ENCODE measurements at places on chromosomes 16 and 17. TPM values are rescaled to one million over a fixed set of nuclear protein-coding genes. Genes with fewer than 3 reads are reported as not detected.

DNA sequence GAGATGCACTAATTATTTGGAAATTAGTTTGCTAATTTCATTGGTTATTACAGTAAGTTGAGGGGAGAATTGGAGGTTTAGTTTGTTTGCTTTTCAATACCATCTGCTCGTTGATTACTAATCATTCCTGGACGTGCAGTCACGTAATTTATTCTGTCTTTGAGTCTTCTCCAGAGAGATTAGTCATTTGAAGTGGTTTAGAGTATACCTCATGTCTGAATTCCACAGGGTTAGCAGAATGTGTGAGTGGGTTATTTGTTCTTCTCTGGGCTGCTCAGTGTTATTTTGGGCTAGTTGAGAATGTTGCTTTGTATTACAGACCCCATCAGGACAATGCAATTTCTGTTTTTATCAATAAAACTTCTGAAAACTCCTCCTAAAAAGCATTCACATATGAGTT, 265.0 kb downstream of the RBFOX1 start:
- no peak for DNase-seq

DNA sequence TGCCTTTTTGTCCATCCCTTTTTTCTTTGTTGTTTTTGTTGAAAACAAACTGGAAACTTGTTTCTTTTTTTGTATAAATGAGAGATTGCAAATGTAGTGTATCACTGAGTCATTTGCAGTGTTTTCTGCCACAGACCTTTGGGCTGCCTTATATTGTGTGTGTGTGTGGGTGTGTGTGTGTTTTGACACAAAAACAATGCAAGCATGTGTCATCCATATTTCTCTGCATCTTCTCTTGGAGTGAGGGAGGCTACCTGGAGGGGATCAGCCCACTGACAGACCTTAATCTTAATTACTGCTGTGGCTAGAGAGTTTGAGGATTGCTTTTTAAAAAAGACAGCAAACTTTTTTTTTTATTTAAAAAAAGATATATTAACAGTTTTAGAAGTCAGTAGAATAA, 4.9 kb downstream of the SOX9 start:
- DNase-seq = no peak

GRCh38 chr16:15961060-15961511, 11.7 kb downstream of the ABCC1 start:
- no peak for DNase-seq

GRCh38 chr16:9134739-9135138, 43.3 kb downstream of the HAPSTR1 start:
- DNase-seq = no peak

The RMI2 gene
- polyA plus RNA-seq = 26.1 TPM

DNA sequence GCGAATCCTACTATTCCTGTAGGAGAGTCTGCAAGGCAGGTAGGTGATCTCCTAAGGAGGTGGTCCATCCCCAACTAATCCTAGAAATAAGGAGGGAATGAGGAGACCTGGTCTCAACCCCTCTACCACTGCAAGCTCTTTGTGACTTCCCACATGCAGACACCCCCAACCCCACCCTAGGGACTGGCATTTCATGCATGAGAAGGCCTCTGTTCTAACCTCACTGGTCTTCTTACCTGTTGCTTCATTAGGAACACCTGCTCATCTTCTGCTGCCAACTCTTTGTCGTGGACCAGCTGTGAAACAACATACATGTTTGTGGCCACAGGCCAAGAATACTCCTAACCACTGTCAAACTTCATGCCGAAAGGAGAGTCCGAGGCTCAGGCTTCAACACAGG, 22.6 kb downstream of the DYNC1LI2 start:
- no peak for DNase-seq

DNA sequence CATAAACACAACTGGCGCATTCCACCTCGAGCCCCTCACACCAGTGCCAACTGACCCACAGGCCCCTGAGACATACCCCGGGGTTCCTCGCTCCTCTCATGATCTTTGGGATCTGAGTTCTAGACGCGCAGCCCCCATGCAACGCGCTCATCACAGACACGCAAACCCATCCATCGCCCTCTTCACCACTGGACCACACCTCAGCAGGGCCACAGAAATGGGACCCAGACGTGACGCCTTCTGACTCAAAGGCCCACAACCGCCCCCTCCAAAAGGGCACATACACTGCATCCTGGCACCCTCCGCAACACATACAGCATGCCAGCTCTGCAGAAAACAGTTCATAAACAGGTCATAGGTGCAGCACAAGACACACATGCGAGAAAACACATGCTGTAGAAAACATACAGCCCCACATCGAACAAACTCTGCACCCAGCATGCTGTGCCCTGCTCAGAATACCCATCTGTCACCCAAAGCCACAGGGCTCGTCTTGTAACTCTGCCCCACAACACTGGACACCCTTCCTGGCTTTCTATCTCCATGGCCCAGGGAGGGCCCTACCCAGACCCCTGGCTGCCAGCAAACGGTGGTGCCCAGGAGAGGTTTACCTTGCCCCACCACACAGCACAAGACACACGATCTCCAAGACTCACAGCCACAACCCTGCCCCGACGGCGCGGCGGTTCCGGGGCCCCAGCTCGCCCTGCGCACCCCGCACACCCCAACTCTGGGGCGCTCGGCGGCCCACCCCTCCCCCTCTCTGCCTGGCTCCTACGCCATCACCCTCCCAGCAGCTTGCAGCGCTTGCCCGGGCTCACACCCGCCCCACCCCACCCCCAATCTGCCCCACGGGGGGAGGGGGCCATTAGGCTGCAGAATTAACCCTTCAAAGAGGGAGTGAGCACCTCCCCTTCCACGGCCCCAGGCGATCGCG, 887 bp downstream of the ZBTB4 start:
- DNase-seq = no peak

The PTX4 gene
- polyA plus RNA-seq = not detected

DNA sequence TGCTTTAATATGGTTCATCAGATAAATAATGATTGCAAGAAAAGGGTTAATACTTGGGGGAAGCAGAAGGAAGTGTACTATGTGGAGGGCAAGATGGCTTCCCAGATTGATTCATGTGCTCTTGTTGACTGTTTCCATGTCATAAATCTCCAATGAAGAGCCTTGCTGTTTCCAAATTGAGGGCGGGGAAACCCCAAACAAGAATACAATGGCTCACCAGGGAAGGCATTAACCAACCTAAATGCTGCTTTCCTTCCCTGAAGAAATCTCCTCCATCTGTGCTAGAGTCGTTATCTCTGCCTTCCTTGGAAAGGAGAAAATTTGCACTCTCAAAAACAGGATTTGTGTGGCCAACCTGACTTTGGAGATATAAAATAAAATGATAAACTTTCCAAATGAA, 28.0 kb upstream of the CDH13 start:
- no peak for DNase-seq

DNA sequence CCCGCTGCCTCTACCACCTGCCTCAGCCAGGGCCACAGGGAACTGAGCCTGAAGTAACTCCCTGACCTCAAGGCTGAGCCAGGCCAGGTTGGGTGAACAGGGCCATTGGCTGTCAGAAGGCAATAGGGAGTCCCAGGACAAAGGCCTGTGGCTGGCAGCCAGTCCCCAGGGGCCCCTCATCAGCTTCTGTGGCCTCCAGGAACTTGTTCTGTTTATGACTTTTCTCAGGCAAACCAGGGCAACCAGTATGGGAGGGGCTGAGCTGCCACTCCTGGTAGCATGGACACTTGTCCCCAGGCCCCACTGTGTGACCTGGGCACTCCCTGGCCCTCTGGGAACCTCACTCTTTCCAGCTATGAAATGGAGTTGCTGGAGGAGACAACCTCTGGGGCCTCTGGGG, 40.1 kb downstream of the CPNE2 start:
- DNase-seq = no peak

DNA sequence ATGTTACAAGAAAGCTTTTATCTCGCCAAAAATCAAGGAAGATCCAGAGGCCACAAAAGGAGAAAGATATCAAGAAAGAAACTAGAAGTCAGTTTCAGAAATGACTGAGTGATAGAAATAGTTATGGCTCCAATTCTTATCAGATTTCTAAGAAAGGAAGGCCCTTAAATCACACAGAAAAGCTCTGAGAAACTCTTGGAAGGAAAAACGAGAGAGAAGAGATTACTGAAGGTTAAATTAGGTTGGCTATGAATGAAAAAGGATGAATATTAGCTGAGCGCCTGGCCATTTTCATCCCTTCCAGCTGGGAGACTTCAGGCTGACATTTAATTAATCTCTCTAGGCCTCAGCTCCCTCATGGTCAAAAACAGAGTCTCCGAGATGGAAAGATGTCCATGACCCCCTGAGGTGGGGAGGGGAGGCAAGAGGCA, 72.3 kb downstream of the CYTH1 start:
- DNase-seq = no peak

The MMP28 gene
- 1.5 TPM for polyA plus RNA-seq

DNA sequence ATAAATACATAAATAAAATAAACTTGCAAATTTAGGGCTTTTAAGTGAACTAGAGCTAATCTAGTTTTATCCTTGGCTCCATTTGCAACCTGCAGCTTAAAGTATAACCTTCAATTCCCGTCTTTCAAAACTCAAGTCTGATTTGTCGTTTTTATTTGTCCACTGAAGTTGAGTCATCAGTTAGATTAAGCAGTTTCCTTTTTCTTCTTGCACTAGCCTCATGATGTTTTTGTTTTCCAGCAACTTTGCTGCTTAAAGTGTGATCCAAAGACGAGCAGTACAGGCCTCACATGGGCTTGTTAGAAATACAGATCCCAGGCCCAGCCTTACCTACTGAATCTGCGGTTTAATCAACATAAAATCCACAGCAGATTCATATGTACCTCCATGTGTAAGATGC, 13.8 kb downstream of the ARSG start:
- DNase-seq = no peak

GRCh38 chr17:82193520-82194220, 19.0 kb downstream of the CCDC57 start:
- DNase-seq = no peak

The SPATA22 gene
- 0.79 TPM for polyA plus RNA-seq

DNA sequence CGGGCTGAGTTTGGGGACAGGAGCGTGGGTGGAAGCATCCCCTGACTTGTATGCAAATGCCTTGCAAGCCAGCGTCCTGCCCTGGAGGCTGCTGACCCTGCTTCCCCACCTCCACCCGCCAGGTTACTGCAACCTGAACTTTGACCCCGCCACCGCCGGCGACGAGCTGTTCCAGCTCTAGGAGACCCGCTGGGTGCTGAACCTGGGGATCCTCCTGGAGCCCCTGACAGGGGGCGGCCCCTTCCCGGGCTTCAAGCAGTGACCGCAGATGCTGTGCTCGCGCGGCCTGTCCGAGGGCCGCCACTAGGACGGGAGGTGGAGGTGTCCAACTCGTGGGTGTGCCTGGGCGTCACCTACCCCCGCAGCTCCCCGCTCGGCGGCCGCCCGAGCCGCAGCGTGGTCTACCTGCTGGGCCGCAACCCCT, 10.7 kb upstream of the SLC16A5 start:
- DNase-seq = no peak

DNA sequence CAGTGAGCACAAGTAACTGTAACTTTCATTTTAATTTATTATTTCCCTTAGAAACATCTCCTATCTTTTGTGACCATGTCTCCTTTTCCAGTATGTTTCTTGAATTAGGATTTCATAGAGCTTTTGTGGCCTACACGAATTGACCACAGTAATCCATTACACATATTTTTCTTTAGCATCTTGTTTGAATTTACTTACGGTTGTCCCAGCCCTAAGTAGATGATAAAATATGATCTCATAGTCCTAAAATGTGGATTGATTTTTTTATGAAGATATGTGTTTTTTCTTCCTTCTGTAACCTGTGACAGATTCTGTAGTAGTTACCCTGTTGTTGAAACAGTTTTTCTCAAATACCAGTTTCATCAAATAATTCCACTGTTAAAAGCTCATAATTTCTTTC, 61.5 kb downstream of the NF1 start:
- DNase-seq = no peak

GRCh38 chr16:77721752-77722308, 484 bp upstream of the NUDT7 start:
- no peak for DNase-seq

- no peak for DNase-seq
Measured at GRCh38 chr16:49016461-49016860, 265.2 kb downstream of the CBLN1 start.

DNA sequence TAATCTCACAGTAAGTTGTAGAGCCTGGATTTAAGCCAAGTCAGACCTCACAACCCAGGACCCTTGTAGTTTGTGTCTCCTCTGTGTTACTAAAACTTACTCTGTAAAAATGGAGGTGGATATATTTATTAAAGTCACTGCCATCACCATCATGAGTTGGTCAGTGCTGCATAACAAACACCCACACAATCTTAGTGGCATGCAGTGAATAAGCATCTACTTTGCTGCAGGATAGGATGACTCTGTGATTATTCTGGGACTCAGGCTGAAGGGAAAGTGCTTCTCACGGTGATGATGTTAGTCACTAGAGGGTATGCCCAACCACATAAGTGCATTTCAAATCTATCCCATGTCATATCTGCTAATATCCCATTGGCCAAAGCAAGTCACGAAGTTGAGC, 398.7 kb downstream of the XYLT1 start:
- DNase-seq = no peak

- no peak for DNase-seq
Measured at GRCh38 chr16:78097548-78097947, 1.9 kb upstream of the WWOX start.

GRCh38 chr17:72126575-72127486, 6.0 kb downstream of the SOX9 start:
- no peak for DNase-seq

The RSKR gene
- 10.6 TPM for polyA plus RNA-seq

DNA sequence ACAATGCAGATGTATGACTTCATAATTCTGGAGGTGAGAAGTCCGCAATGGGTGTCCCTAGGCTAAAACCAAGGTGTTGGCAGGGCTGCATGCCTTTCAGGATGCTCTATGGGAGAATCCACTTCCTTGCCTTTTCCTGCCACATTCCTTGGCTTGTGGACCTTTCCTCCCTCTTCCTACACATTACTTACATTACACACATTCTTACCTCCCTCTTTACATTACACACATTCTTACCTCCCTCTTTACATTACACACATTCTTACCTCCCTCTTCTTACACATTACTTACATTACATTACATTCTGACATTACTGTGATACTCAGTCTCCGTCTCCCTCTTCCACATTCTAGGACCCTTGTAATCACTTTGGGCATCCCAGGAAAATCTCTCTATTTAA, 14.2 kb upstream of the CDH5 start:
- no peak for DNase-seq

The IKZF3 gene
- 0.30 TPM for polyA plus RNA-seq

- DNase-seq = no peak
Measured at GRCh38 chr16:48505705-48506104, 104.3 kb downstream of the N4BP1 start.

GRCh38 chr16:369866-370436, 387 bp downstream of the MRPL28 start:
- no peak for DNase-seq

The USP31 gene
- polyA plus RNA-seq = 6.3 TPM
